ENCODE measurements at places on chromosomes 3 and 15. TPM values are rescaled to one million over a fixed set of nuclear protein-coding genes. Genes with fewer than 3 reads are reported as not detected.

DNA sequence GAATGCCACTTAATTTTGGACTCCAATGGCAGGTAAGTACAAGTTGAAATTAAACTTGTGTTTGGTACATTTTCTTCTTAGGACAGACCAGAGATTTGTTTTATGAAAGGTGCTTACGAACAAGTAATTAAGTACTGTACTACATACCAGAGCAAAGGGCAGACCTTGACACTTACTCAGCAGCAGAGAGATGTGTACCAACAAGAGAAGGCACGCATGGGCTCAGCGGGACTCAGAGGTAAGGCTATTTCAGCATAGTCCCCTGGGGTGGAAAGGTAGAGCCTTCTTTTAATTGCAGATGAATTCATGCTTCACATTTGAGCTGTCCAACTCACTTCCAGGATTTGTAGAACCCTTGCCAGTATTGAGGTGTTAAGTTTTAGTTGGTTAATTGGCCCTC lies 51.4 kb downstream of the ASTE1 start:
- no peak for DNase-seq

- peak; percentile 84 for DNase-seq
Measured at GRCh38 chr3:50324351-50325112, 2.0 kb upstream of the HYAL2 start.

DNA sequence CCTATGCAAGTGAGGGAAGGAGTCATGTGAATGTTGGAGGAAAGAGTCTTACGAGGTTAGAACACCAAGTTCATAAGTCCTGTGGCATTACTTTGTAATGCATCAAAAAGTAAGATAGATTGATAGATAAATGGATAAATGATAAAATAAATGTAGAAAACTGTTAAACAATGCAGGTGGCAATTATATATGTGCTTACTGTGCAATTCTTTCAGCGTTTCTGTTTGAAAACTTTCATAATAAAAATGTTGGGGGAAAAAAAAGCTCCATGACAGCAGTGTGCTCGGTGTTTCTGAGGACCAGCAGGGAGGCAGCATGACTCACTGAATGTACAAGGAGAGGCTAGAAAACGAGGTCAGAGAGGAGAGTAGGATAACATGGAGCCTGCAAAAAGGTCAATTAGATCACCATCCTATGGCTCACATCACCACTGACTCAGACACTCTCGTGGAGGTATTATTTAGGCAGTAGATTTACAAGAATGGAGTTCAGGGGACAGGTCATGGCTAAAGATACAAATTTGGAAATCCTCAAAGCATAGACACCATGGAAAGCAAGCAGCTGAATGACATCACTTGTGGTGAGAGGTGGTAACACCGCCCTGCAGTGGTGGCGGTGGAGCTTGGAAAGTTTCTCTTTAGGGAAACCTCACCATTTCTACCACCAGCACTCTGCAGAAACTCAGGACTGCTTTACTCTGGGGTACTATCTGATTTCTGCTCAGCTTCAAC lies 219.8 kb downstream of the CTNNB1 start:
- peak; percentile 57 for DNase-seq

- no peak for DNase-seq
Measured at GRCh38 chr3:140914384-140914945, 27.2 kb upstream of the SLC25A36 start.

DNA sequence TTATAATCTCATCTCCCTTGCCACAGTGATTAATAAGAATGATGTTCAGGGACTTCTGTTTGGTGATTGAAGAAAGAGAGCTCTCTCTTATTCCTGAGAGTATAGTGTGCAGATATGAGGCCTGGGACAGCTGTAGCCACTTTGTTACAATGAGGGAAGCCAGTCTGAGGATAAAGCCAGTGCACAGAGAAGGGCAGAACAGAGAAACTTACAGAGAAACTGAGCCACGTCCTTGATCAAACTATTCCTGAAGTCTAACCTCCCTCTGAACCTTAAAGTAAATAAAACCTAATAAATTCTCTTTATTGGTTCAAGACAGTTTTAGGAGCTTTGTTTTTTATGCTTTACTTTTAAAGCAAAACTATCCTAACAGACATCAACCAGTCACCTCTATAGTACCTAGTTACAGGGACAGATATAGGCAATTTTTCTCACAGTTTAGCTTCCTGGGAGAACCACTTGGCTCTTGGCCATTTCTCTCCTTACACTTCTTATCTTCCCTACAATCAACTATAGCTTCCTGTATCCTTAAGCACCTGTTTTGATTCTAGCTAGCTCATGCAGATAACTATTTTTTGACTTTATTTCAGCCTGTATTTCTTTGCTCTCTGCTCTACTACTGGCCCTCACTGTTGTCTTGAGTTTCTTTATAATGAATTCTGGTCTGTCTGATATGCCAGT lies 284.4 kb downstream of the SHQ1 start:
- no peak for DNase-seq

DNA sequence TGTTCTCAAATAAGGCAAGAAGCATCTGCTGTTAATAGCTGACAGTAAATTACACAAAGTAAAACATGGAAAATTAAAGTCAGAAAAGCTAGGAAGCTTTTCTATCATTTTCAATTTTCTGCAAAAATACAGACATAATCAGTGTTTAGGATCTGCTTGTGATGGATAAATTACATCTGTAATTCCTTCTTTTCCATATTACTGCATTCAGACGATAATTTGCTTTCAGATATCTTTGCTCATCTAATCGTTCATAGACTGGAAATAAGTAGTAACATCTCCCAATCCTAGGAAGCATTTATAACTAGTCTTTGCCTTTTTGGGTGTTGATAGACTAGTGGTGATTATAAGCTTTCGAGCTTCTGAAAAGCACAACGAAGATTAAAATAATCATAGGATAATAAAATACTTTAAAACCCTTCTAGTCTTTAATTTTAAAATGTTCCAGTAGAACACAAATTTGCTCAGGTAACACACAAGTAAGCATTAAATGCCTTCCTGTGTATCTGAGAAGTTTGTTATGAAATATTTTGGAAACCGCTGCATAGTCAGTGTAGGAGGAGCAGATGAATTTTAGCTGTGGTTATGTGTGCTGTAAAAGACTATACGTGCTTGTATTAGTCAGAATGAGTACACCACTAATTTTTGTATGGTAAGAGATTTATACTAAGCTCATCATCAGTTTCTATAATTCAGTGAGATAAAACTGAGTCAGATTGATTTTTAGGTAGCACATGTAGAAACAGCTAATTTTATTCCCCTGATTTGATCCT lies 41.0 kb downstream of the MBNL1 start:
- DNase-seq: no peak

DNA sequence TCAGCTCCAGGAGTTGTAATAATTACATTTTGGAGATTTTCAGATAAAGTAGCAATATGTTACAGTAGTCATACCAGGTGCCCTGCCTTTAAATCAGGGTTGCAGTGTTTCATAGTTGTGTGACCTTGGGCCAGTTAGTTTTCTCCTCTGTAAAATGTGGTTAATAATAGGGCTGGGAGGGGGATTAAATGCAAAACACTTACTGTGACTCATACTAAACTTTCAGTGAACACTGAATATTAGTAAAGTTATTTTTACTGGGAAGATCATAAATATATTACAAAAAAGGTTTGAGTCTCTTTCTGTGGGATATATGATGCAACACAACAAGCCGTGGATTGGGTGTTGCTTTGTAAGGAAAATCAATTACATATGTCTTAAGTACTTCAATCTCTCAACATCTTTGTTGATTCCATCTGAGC lies 1.1 kb upstream of the EBLN2 start:
- DNase-seq: no peak

GRCh38 chr3:108126348-108126747 lies 35.5 kb upstream of the CD47 start:
- no peak for DNase-seq

DNA sequence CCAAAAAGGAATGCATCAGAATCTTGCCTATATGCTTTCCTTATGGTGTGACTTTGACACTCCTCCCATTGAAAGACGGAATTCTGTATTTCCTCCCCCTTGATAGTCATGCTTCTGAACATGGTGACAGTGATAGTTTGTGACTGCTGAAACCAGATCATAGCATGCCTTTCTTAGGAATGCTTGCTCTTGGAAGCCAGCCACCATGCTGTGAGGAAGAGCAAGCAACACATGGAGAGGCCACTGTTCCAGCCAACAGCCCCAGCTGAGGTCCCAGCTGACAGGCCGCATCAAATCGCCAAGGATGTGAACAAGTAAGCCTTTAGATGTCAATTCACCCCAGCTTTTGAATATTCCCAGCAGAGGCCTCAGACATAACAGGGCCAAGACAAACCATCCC lies 100.1 kb downstream of the IGF2BP2 start:
- DNase-seq: no peak

GRCh38 chr3:171829841-171830517 lies 13.2 kb upstream of the TMEM212 start:
- peak; percentile 34 for DNase-seq

DNA sequence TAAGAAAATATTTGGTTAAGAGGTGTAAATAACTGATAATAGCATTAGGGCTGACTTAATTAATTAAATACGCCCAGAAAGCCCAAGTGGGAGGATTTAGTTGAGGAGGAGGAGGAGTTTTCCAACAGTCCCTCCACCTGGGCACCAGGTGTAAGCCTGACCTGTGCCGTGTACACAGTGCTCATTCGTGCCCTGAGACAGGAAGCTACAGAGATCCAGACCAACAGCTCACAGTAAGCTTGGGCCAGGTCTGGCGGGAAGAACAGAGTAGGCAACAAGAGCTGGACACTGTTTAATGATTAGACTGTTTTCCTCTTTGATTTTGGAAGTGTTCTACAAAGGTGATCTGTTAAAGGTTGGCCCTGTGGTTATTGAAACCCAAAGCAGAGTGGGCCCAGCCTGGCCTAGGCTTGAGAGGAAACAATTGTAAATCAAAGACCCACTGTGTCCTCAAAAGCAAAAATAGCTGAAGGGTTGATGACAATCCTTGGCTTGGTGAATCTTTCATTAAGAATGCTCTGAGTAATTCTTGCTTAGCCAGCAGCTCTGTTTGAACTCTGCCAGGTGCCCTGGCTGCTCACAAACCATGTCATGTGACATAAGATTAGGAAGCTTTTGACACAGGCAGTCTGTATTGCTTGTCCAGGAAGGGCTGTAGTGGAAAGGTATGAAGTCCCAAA lies 13.8 kb downstream of the SQOR start:
- DNase-seq: no peak

GRCh38 chr3:171813897-171814460 lies 3.7 kb upstream of the PLD1 start:
- peak; percentile 63 for DNase-seq

DNA sequence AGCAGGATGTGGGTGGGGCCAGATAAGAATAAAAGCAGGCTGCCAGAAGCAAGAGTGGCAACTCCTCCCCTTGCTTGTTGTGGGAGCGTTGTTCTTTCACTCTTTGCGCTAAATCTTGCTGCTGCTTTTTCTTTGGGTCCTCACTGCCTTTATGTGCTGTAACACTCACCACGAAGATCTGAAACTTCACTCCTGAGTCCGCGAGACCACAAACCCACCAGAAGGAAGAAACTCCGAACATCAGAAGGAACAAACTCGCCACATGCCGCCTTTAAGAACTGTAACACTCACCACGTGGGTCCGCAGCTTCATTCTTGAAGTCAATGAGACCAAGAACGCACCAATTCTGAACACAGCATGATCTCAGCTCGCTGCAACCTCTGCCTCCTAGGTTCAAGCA lies 72.9 kb downstream of the IL12A start:
- DNase-seq: peak; percentile 21

- no peak for DNase-seq
Measured at GRCh38 chr3:149010504-149010951, 19.2 kb downstream of the GYG1 start.

DNA sequence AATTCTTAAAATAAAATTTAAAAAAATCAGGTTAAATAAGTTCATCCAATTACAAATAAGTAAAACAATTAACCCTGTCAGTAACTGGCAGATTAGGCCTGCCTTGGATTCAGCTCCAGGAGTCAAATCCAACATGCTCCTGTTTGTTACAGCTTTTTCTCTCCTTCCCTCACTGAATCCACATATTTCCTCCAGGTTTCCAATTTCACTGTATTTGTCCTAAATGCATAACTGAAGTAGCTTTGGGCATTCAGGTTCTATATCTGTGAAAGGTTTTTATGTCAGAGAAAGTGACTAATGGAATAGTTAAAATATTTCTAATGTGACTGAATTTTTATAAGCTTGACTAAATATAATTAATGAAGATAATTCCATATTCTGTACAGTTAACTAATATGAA lies 79.7 kb downstream of the IFT80 start:
- DNase-seq: no peak

DNA sequence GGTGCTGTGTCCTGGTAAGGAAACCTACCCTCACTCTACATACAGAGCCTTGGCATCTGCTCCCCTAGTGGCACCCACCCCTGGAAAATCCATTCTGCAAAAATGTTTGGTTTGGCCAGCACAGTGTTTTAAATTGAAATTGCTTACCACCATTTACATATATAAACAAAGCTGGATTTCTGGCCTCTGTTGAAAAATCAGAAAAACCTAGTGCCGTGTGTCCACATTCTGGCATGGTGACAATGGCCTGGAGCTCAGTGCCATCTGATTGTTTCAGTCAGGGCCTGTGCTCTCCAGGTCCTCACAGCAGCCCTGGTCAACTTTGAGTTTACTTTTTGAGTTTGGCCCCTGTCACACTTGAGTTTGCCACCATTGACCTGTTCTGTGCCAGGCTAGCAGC lies 2.9 kb upstream of the IL17RC start:
- no peak for DNase-seq

DNA sequence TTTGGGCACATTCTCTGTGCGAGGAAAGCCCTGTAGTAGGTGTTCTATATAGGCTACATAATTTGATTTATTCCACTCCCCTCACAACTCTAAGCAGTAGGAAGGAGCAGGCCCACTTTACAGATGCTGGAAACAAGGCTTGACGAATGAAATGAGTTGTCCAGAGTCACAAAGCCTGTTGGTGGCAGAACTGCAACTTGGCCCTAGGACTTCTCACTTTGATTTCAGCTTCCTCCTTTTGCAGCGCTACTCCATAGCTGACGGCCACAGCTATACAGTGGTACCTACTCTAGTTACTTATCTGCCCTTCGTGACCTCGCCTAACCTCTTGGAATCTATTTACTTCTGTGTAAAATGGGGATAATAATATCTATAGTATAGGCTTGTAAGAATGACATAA lies 2.5 kb upstream of the IRAK2 start:
- DNase-seq: no peak

DNA sequence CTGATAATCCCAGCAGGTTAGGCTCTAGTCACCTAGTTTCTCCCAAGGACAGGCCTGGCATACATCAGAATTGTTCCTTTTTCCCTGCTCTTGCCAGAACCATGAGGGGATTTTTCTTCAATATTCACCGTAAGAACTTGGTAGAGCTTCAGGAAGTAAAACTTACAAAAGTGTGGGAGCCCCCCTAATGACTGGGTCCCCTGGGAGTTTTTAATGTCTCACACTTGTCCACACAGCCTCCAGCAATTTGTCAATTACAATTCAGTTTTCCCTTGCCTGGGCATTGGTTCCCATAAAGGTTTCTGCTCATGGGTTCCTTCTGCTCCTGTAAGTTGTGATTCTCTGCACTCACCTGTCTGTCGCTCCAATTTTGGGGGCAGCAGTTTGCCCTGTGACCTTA lies 28.5 kb downstream of the LHFPL4 start:
- DNase-seq: no peak

- DNase-seq: peak; percentile 28
Measured at GRCh38 chr15:64686130-64686735, 89.2 kb downstream of the RBPMS2 start.

GRCh38 chr15:70023064-70023768 lies 74.5 kb downstream of the TLE3 start:
- peak; percentile 72 for DNase-seq

Gene CNTN3
- total RNA-seq: not detected

Gene ANKRD63
- total RNA-seq: not detected

Gene CLCN2
- 4.2 TPM for total RNA-seq

Gene CAND2
- 1.5 TPM for total RNA-seq

Gene OPA1
- 84.8 TPM for total RNA-seq

Gene HAPLN3
- 63.2 TPM for total RNA-seq

Gene GOLGA8O
- 1.1 TPM for total RNA-seq

Gene MELTF
- total RNA-seq: 3.4 TPM

Gene SCN11A
- total RNA-seq: not detected
